ENCODE measurements at places on chromosomes 2 and 18.

DNA sequence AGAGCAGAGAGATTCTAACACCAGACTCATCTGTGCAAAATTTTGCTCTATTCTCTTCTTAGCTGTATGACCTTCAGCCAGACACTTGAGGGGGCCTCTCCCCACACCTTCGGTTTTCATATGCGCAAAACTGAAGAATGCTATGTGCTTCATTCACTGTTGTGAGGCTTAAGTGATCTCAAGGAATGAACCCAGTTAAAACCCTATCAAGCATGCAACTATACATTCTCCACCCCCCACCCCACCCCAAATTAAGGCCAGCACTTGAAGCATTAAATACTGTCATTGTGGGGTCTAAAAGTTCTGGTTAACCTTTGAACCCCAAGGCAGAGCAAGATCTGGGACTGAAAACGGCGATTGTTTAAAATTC is 10.0 kb downstream of the PCARE start:
- no peak for DNase-seq

- DNase-seq = no peak
These were observed 141.7 kb downstream of the RBMS1 start for GRCh38 chr2:160351956-160352355.

- DNase-seq = no peak
These were observed 657.3 kb upstream of the LINC00305 start for GRCh38 chr18:64806232-64806631.

DNA sequence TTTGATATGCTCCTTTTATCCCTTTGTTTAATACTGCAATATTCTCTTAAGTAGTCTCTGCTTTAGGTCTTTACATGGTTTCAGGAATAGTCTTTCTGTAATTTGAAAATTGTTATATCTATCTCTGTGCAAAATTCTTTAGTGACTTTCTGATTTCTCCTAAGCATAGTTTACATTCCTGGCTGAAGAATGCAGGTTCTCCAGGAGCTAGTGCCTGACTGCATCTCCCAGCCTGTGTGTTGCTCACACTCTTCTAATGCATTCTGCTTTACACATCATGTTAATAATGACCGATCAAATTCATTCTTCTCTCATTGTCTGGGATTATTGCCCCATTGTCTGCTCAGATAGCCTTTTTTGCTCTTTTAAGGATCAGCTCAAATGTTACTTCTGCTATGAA is 1349.2 kb downstream of the DSC3 start:
- no peak for DNase-seq

- no peak for DNase-seq
These were observed 147.2 kb upstream of the NFATC1 start for GRCh38 chr18:79248495-79249060.

- no peak for DNase-seq
These were observed 126.5 kb downstream of the INO80D start for GRCh38 chr2:205959521-205959920.

DNA sequence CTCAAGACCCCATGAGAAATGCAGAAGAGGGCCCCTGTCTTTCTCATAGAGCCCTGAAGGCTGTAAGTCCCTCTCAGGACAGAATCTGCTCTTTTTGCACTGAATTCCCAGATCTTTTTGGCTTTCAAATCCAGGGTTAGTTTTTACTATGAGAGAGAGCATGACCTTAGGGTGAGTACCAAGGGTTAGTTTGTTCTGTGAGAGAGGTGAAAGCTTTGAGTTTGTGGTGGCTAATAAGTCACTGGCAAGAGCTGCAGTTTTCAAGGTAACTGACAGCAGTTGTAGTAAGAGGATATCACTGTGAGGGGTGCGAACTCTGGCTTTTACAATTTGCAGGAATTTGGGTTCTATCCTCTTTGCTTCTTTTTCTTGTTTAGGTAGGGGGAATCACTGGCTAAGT is 248.4 kb upstream of the KCNH7 start:
- DNase-seq = no peak

DNA sequence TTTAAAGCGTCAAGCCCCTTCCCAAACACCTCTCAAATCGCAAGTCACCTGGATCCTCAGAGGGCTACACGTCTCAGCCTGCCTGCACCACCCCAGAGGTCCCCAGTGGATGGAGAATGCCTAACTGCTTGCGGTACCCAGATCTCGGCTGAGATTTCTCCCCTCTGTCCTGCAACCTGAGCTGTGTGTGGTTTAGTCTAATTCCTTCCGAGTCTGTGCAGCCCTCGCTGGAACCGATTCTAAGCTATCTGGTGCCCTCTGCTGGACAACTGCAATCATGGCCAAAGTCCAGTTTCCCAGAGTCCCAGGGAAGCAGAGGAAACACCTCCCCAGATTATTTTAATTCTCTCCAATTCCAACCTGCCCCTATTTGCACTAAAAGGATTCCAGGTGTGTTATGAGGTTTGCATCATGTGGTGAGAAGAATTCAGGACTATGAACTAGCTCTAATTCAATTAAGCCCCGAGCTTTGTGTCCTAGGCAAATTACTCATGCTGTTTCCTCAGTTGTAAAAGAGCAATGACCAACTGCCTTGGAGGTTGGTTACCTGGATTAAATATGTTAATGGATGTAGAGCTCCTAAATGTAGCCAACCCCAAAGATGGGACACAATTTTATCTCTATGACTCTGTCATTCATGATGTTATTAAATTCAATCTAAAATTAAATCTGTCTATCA is 276.1 kb upstream of the NCKAP5 start:
- DNase-seq = peak; percentile 32

- DNase-seq = peak; percentile 100
These were observed 520 bp downstream of the SAP130 start for GRCh38 chr2:128027278-128027800.

GRCh38 chr18:48840491-48840877 is 110.3 kb downstream of the SMAD7 start:
- no peak for DNase-seq

GRCh38 chr2:102350137-102350793 is 5.3 kb upstream of the IL18R1 start:
- no peak for DNase-seq

DNA sequence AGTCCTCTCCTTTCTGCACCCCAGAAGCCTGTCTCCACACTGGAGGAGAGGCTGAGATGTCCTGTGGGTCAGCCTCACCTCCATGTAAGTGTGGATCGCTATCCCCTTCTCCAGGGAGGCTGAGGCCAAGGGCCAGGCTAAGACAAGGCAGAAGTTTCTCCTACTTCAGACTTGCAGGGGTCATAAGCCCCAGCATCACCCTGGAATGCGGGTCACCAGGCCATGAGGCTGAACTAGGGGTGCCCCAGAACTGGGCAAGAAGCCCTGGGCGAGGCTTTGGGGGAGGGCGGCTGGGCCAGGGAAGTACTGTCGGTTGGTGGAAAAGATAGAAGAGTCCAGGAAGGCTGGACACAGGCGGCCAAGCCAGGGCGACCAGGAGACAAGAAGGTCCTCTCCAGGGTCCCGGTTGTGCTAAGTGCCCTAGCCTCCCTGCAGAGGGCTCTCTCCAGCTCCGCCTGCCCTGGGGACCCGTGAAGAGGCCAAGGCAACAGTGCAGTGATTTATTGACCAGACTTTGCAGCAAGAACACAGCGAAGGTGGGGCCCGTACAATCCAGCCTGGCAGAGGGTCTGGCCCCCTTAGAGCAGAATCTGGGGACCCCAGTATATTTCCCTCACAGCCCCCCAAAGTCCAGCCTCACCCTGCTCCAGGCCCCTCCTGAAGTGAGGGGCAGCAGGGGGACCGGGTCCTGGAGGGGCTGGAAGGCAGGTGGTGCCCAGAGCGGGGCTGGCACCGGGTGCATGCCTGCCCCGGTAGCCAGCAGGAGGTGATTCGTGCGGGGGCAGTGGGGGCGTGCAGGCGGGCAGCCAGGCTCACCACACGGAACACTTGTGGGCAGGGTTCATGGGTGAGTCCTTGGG is 8.1 kb downstream of the ECEL1 start:
- no peak for DNase-seq

GRCh38 chr2:102783506-102784183 is 21.8 kb downstream of the TMEM182 start:
- no peak for DNase-seq

DNA sequence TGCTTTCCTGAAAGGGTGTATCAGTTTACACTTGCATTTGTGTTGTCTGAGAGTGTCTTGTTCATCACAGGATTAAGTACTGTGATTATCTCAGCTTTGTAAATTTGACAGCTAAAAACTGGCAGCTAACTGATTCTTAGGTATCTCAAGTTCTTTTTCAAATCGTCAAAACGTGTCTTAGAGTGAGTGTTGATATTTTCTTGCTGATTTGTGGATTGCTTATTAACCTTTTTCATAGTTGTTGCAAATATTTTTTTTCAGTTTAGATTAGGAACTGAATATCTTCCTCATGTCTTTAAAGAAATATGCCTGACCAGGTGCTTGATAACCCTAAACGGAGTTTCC is 41.9 kb downstream of the LRRFIP1 start:
- no peak for DNase-seq

DNA sequence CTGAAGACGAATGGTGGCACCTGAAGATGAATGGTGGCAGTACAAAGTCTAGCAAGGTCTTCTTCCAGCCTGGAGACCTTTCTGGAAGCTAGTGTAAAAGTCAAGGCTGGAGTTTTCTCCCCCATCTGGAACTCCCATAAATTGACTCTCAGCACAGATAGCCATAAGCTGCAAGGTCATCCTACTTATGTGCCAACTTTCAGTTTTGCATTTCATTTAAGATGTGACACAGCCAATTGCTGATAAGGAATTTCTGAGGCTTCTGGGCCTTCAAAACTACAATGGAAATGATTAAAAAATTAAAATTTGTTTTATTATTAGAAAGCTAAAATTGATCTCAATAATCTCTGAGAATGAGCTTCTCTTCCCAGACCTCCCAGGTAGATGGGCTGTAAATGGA is 10.2 kb downstream of the XDH start:
- DNase-seq = no peak

GRCh38 chr2:129709001-129709955 is 270.2 kb upstream of the RAB6C start:
- no peak for DNase-seq

GRCh38 chr2:30584116-30584515 is 137.1 kb downstream of the LCLAT1 start:
- no peak for DNase-seq

DNA sequence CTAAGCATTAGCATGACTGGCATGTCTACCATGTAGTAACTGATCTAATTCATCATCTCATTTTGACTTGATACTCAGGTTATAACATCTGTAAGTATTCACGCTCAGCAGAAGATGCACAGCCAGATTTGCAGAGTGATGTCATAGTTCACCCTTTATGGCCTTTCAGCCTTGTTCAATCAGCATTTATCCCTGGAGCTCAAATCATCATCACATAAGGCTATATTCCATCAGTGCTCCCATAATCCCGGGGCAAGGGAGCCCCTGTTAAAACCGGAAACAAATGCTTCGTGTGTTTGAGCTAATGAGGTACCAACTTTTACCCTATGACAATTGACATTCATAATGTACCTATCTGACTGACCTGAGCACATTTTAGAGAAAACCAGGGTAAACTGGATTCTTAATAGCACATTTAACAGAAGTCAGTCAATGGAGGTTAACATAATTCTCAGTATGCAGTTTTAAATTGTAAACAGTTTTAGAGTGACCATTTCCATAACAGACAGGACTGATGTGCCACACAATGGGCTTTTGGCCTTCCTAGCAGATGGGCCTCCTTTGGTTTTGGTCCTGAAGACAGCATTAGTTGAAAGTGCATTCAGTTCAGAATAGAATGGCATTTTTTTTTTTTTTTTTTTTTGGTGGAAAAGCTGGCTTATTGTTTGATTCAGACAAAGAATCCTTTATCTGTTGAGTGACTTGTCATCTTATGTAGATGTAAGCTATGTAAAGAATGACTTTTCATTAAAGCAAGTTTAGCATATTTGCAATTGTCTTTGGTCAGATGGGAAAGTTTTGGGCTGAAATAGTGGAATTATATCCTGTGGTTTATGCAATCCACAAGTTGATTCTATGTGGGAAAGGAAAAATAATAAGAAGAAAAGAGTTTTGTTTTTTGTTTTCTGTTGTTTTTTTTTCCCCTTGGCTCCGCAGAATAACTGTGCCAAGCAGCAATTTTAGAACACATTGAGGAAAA is 866.0 kb upstream of the ACVR2A start:
- DNase-seq = no peak

GRCh38 chr2:69191634-69192033 is 178.7 kb downstream of the ANTXR1 start:
- no peak for DNase-seq

DNA sequence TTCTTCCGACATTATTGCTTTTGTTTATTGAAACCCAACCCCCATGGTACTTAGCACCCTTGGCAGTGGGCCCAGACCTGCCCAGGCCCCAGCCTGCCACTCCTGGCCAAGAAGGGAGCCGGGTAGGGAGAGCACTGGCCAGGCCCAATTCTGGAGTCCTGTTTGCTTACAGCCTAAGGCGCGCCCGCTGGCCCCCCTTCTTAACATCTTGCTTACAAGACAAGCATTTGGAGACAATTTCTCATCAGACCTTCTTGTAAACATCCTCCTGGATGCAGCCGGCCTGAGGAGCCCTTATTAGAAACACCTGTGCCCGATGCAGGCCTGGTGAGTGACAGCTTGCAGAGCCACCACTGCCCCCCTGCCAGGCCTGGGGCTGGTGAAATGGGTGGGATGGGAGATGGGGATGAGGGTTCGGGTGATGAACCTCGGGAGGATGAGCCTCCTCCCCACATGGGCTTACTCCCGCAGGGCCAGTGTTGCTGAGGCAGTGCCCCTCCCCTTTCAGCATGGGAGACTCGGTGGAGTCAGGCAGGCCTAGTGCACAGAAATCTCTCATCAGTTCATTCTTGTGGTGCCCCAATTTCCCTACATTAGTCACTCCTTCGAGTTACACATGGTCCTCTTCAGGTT is 217.5 kb downstream of the CYP26B1 start:
- no peak for DNase-seq

DNA sequence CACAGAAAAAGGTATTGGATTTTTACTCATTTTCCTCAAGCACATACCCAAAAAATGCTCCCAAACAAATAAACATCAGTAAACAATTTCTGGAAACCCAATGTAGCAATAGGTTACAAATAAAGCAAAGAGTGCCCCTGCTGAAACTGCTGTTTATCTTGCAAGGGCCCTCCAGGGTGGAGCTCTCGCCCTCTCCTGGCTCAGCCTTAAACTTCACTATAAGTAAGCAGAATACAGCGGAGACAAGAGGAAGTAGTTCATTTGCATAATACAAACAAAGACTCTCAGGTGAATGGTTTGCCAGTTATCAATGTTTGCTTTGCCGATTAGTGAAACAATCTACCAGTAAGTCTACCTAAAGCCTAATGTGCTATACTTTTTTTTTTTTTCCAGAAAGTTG is 437.6 kb downstream of the DLGAP1 start:
- no peak for DNase-seq

Data from CD4-positive, alpha-beta T cell treated with Interleukin-15 for 1 hour (primary cell).